ENCODE measurements at places on chromosomes 13 and 19.

DNA sequence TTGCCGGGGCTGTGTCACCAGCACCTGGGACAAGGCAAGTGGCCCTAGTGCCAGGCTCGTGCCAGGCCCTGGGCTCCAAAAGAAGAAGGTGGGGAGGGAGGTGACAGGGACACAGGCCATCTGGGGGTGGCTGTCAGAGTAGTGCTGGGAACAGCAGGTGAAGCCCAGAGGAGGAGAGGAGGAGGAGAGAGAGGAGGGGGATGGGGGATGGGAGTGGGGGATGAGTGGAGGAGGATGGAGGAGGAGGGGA, 18.7 kb downstream of the LSM4 start:
- DNase-seq, result no peak

- DNase-seq, result no peak
These were observed at the start of gene CEACAM21 for GRCh38 chr19:41575998-41576397. TSS of gene CEACAM21 (plus strand) at chr19:41576166. CDS start at chr19:41576275, 109 bp downstream.

GRCh38 chr13:48132961-48133360, 38.1 kb upstream of the MED4 start:
- no peak for DNase-seq

GRCh38 chr13:26468265-26468801, 89.2 kb upstream of the WASF3 start:
- no peak for DNase-seq

GRCh38 chr19:29329460-29330134, 116.6 kb upstream of the UQCRFS1 start:
- peak; percentile 20 for DNase-seq

- no peak for DNase-seq
These were observed 16.0 kb downstream of the TM6SF2 start for GRCh38 chr19:19257137-19257536.

GRCh38 chr19:5799247-5800241, 5.3 kb upstream of the NRTN start:
- no peak for DNase-seq

DNA sequence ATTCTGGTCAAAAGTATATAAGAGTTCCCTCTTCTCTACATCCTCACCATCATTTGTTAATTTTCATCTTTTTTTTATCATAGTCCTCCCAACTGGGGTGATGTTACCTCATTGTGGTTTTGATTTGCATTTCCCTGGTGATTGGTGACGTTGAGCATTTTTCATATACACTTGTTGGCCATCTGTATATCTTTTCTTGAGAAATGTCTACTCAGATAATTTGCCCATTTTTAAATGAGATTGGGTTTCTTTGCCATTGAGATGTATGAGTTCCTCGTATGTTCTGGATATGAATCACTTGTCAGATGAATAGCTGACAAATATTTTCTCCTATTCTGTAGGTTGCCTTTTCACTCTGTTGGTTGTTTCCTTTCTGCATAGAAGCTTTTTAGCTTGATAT, 2.4 kb downstream of the CD33 start:
- DNase-seq, result no peak

DNA sequence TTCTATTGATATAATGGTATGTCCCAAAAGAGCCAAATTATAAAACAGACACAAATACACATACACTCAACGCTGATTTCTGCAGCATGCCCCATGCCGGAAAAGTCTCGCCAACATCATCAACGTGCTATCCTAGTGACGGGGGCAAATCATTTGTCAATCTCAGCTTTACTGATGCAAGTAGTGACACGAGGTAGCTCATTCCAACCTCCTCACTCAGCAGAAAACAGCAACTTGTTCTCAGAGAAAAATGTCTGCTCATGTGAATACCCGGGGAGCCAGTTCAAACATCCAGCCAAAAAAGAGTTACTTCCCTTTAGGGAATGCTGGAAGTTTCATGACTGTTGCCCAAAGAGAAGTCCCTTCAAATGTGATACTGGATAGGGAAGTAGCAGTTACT, 46.3 kb downstream of the SOX21 start:
- DNase-seq, result no peak

DNA sequence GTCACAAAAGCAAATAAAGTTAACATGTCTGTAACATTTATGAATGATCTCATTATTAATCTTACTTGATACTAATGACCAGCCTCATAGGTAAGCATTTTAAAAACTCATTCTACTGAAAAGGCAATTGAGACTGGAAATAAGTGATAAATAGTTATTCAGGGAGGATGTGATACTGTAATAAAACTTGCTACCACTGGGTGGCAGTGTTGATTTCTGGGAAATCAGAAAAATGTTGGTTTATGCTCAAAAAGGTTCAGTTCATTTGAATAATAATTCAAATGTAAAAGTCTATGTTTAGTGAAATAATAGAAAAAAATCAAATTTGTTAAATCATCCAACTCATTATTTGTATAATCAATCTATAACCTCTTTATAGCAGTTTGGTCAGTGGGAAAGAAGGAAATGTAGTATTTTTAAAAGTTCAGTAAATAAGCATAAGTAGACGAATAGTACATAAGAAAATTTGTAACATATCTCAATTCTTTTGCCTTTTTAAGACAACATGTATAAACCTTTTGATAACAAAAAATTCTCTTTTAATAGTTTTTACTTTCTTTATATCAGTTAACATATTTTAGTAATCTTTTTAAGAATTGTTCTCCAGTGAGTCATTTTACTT, 9.6 kb downstream of the ABHD13 start:
- DNase-seq, result no peak

GRCh38 chr13:21058361-21058760, 3.0 kb downstream of the LATS2 start:
- peak; percentile 29 for DNase-seq

DNA sequence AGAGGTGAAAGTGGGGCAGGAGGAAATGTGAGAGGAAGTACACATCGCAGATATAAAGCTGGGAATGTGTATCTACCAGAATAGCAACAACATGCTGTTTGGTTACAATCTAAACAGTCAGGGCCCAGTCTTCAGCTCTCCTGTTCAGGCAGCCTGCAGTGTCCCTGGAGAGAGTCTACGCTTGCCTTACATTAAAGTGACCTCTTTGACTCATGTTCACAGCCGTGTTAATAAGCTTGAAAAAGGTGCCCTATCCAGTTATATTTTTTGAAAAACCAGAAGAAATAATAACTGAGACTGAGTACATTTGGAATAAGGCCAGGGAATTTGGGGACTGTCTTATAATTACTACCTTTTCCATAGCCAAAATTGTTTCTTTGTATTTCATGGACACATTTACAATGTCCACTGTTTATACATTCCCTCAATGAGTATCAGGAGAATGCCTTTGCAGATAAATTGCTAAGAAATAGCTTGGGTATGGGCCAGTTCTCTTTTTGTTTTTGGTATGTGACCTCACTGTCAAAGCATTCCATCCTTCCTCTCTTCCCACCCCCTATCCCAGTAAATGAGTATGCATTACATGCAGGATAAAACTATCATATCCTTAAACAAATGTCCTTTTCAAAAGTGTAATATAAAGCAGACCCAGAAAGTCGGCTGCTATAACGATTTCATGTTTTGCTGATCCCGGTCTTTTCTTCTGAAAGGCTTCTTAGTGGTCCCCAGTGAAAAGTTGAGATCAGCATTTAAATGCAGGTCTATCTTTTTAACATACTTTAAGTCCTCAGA, 82.6 kb downstream of the PCDH9 start:
- no peak for DNase-seq

- DNase-seq, result no peak
These were observed 1692.9 kb upstream of the SLC10A2 start for GRCh38 chr13:104759069-104759468.

GRCh38 chr19:33826521-33826920, 29.9 kb downstream of the KCTD15 start:
- no peak for DNase-seq

- no peak for DNase-seq
These were observed 55.3 kb upstream of the TEX29 start for GRCh38 chr13:111265006-111265700.

Data from lung (tissue), 17 donors.